ENCODE measurements at places on chromosomes 11 and 22. TPM values are rescaled to one million over a fixed set of nuclear protein-coding genes. Genes with fewer than 3 reads are reported as not detected.

Gene OR6M1
- not detected for total RNA-seq

Gene MALAT1
- 13,115 TPM for total RNA-seq

Gene STK33
- 0.57 TPM for total RNA-seq

Gene OR5T1
- total RNA-seq: not detected

Gene PPP6R2
- 64.1 TPM for total RNA-seq

Gene PLEKHB1
- total RNA-seq: 0.85 TPM

Gene LRRC56
- total RNA-seq: 0.85 TPM

Gene CCDC87
- 0.28 TPM for total RNA-seq

Gene OR10G8
- not detected for total RNA-seq

Gene DPP3
- total RNA-seq: 37.3 TPM

Gene CD3E
- total RNA-seq: not detected

Gene NTM
- 15.4 TPM for total RNA-seq

Gene KCNJ1
- not detected for total RNA-seq

Gene FGF3
- not detected for total RNA-seq

Gene RAC2
- total RNA-seq: 2.8 TPM

Gene XPNPEP3
- 5.4 TPM for total RNA-seq

Gene BIK
- total RNA-seq: not detected

Gene DCHS1
- 5.2 TPM for total RNA-seq

Gene GDPD5
- total RNA-seq: 4.1 TPM

Gene ZBED5
- 12.8 TPM for total RNA-seq

Measured in smooth muscle cell of bladder (primary cell).